Stimulated activated CD8-positive, alpha-beta memory T cell treated with anti-CD3 and anti-CD28 coated beads, Interleukin-4, amount 100 ng/mL, for 24 hours (primary cell): ENCODE measurements at places on chromosomes 4 and X.

DNA sequence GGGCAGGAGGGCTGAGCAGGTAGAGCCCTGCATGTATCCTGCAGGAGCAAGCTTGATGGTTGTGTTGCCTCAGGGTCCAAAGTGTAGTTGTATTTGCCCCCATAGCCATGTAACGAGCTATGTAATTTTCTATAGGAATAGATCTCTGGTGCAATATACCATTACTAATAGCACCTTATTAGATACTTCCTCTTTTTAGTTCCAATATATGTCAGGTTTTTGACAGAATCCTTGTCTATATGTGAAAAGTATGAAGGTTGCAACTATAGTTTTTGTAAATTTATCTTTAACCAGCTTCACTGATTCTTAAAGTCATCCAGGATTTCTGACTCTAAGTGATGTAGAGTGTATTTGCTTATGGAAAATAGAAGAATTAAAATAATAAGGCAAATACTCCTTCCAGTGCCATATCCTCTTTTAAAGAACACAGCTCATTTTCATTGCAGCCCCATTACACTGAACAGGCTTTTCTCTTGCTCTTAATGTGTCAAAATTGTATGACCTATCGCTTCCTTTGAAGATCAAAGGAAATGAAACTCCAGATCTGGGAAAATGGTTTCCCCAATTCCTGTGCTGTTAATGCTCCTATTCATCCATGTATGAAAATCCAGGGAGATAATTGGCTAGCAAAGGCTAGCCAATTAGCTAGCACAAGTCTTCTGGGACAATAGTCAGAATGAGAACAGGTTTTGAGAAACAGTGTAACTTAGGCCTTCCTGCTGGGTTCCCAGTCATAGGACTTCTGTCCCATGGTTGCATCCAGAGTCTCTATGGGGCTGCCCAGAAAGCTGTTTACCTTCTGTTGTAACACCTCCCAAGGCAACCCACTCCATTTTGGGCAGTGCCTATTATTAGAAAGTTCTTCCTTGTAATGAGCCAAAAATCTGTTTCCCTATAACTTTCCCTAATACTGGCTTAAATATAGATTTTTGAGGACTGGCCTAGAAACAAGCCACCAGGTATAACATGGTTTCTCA, 90.6 kb downstream of the TSPAN7 start:
- DNase-seq = no peak

DNA sequence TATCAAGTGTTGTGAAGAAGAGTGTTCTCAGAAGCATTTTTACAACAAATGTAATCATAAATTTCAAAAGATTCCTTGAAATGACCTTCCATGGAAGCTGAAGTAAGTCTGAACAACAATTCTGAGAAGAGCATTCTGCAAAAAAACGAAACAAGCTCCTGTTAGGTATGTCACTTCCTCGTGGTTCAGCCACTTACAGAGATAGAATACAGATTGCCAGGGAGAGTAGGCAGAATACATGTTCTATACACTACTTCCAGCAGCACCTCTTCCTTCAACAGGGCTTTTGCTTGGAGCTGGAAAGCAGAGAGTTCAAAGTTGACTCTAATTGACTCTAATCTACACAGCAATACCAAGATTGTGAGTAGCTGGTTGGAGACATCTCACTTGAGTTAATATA, 274.5 kb downstream of the ADGRA3 start:
- DNase-seq = no peak

DNA sequence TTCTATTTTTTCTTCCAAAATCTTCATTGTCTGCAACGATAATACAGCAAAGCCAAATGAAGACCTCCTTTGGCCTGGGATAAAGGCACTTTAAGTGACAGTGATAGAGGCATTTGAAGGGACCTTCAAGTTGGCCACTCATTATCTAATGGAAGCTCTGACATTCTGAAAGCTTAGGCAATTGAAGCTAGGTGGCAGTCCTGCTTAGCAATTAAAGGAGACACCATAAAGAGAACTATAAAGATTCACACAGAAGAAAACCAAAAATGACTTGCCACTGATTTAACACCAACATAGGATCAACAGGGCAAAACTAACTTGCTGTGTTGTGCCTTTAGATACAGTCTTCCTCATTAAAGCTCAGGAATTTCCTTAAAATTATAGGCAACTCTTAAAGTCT, 103.3 kb upstream of the TSPAN7 start:
- no peak for DNase-seq

DNA sequence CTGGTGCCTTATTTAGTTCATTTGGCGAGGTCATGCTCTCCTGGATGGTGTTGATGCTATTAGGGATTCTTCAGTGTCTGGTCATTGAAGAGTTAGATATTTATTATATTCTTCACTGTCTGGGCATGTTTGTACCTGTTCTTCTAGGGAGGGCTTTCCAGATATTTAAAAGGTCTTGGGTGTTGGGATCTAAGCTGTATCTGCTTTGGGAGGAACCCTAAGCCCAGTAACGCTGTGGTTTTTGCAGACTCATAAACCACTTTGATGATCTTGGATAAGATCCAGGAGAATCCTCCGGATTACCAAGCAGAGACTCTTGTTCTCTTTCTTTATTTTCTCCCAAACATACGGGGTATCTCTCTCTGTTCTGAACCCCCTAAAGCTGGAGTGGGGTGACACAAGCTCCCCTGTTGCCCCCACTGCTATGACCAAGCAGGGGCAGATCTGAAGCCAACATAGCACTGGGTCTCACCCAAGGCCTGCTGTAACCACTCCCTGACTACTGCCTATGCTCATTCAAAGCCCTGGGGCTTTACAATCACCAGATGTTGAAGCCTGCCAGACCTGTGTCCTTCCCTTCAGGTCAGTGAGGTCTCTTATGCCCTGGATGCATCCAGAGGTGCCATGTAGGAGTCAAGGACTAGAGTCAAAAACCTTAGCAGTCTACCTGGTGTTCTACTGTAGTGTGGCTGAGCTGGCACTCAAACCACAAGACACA, 187.6 kb downstream of the GUCY2F start:
- no peak for DNase-seq

- DNase-seq = peak; percentile 44
These were observed 179.9 kb upstream of the PPP3CA start for GRCh38 chr4:101527188-101527587.

DNA sequence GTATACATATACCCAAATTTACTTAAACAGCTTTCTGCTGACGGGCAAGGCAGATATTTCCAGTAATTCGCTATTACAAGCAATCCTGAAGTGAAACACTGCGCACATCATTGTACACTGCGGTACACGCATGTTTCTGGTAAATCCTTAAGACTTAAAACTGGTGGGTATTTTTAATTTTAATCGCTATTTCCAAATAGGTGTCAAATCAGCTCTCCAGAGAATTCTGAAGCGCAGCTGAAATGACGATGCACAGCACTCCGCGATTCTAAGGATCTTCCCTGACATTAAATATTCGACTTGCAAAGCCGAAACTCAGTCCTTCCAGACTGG, 361 bp downstream of the TMEM128 start:
- no peak for DNase-seq

DNA sequence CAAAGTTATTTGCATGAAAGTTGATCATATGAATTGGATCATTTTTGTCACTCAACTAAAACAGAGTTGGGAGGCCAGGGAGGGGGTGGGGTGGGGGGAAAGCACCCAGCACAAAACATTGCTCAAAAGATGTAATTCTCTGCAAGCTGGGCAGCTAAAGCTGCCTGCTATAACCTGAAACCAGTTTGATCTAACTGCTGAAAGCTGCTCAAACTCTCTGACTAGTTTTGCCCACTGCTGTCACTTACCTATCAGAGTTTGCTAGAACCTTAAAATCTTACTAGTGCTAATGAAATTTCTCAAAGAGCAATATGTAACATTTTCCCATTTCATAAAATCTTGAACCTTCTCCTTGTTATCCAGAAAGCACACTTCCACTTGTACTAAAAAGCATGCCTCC, 10.4 kb downstream of the CXCL8 start:
- DNase-seq = no peak

DNA sequence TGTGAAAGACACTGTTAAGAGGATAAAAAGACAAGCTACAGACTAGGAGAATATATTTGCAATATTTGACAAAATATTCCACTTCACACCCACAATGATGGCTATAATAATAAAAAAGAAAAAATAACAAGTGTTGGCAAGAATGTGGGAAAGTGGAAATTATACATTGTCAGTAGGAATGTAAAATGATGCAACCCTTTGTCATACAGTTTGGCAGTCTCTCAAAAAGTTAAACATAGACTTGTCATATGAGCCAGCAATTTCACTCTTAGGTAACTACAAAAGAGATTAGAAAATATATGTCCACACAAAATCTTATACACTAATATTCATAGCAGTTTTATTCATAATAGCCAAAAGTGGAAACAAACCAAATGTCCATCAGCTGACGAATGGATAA, 5.2 kb upstream of the RADX start:
- DNase-seq = no peak

DNA sequence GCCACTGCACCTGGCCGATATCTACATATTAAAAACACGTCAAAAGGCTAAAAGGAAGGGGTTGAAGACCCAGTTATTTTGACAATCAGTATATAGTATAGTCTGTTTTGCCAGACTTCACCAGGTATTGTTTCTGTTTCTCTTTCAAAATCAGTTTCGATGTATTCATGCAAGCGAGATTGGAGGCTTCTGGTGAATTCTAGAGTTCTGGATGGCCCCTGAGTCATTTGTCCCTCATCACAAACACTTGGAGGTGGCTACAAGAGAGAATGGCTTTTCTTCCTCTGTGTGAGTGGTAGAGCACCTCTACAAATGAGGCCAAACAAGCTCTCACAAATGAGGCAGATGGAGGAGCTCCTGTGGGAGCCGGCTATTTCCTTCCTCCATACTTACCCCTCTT, 68.6 kb upstream of the ADGRG2 start:
- DNase-seq = no peak

DNA sequence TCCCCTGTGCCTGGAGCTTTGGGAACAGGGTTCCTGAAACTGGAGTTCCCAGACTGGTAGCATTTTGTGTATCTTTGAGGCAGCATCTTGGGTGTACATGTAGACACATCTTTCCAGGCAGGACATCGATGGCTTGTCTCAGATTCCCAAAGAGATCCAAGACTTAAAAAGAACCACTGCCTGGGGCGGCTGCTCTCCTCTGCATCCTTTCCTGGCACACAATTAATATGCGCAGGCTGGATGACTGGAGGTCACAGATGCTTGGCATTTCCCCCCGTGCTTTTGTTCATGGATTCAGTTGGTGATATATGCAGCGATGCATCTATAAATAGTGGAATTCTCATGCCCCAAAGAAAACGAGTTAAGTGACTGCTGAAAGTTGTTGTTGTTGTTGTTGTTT, 80.5 kb downstream of the CLDN34 start:
- DNase-seq = no peak

DNA sequence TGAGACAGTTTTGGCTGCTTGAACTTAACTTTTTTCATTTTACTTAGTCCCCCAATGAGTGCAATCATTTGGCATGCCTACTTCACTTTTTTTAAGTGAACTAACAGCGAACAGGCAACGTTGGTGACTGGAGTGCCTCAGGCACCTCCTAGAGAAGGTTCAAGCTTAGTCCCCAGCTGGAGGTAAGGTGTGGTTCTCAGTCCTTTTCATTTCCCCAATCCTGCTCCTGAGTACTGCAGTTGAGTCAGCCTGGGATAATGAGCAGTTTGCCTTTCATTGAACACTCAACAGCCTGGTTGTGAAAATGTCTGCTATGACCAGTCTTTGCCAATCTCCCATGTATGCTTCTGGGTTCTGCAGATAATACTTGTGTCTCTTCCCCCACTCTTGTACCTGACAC, 109.5 kb downstream of the CDKL5 start:
- DNase-seq = no peak

DNA sequence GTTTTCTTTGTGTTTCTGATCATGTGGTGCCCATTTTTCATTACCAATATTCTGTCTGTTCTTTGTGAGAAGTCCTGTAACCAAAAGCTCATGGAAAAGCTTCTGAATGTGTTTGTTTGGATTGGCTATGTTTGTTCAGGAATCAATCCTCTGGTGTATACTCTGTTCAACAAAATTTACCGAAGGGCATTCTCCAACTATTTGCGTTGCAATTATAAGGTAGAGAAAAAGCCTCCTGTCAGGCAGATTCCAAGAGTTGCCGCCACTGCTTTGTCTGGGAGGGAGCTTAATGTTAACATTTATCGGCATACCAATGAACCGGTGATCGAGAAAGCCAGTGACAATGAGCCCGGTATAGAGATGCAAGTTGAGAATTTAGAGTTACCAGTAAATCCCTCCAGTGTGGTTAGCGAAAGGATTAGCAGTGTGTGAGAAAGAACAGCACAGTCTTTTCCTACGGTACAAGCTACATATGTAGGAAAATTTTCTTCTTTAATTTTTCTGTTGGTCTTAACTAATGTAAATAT, 110.4 kb downstream of the IL13RA2 start:
- no peak for DNase-seq

GRCh38 chr4:2241003-2241402, 918 bp downstream of the HAUS3 start:
- no peak for DNase-seq

DNA sequence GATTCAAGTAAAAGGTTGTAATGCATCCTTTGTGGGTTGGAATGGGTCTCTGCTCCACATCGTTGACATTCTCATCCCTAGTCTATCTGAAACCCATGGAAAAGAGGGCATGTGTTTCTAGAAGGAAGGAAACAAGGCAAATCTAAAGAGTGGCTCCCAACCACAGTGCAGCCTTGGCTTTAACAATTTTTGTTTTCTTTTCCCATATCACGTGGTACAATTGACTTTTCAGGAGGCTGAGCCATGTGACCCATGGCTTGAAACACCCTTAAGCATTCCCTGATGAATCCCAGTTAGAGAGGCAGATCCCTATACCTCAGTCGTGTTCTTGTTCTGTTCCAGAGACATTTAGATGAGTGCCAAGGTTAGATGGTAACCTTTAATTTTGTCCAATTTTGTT, 12.8 kb downstream of the DCUN1D4 start:
- no peak for DNase-seq

DNA sequence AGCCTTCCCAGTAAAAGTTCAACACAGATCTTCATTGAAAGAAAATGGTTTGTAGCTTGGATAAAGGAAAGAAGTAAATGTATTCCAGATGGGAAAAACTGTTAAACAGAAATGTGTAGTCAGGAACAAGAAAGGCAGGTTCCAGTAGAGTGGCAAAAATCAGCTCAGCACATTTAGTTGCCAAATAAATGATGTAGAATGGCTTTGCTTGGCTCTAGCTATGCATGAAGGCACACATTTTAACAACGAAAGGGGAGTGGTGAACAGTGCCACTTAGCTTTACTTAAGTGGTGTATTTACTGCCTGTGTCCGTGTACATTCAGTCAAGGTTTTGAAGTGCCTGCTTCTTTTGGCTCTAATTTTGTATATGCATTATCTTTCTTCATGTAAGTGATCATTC, 644.5 kb upstream of the ATOH1 start:
- no peak for DNase-seq

DNA sequence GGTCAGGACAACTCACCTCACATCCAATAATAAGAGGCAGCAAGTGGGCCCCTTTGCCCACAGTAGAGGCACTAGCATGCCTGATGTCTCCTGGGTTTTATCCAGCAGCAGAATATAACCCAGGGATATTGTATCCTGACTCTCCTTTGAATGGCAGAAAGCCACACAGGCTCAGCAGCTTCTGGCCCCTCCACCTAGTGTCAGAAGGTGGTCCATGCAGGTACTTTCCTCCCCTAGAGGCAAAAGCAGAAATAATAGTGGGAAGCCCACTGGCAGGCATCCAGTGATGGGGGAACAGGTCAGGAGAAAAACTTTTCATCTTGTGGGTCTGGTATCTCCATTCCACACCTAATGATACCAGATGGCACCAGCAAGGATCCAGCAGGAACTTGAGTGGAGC, 75.5 kb upstream of the IRS4 start:
- DNase-seq = no peak
